Dermis blood vessel endothelial cell (primary cell): ENCODE measurements at places on chromosomes 4 and X. TPM values are rescaled to one million over a fixed set of nuclear protein-coding genes. Genes with fewer than 3 reads are reported as not detected.

- no peak for DNase-seq
These were observed 167.5 kb downstream of the PRKX start for GRCh38 chrX:3545901-3546300.

- DNase-seq = no peak
These were observed 18.0 kb downstream of the HHIP start for GRCh38 chr4:144663834-144664475.

CITED1 gene
- total RNA-seq = not detected in 2 replicates

DNA sequence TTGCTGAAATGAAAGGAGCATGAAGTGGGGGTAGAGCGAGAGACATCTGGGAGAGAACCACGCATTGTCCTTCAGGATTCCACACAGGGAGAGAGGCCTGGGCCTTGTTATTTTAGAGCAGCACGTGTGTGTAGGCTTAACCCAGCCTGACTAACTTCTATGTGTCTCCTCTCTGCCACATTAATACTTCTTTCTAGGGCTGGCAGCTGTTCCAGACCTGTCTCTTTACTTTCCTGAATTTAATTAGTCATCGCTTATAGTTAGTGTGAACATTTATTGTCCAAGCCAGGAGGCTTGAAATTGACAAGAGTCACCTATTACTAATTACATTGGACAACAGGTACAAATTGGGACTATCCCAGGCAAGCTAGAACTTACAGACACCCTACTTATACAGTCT is 51.3 kb downstream of the SMAD1 start:
- DNase-seq = no peak
